HCEC 1CT (cell line): ENCODE measurements at places on chromosomes 12 and 14.

- peak; percentile 79 for DNase-seq
Measured at GRCh38 chr14:93269341-93270068, 62.4 kb downstream of the UBR7 start.

DNA sequence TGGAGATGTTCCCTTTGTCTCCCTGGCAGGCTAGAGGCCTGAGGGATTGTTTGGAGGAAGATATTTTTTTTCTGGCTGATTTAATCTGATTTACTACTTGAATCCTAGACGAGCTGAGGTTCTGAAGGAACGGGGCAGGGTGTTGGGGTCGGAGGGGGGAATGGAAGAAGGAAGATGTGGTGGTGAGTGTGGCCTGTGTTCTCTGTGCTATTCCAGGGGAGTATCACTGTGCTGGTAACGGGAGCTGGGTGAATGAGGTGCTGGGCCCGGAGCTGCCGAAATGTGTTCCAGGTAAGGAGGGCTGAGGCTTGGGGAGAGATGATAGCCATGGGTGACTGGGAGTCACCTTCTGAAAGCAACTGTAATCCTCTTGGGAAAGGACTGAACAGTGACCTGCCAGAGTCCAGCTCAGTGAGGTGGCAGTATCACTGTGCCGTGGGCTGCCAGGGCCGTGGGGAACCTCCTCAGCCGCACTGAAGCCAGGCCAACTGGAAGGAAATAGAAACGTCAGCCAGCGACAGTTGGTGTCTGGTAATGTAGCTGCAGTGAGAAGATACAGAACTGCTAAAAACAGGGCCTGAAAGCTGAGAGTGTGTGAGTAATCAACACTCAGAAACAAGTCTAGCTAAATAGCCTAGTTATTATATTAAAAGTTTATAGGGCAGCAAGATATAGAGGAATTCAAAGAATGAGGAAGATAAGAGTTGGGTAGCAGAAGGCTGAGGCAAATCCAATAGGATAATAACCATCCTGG lies 7.9 kb downstream of the C1S start:
- DNase-seq = no peak

- no peak for DNase-seq
Measured at GRCh38 chr12:64583771-64584421, 26.4 kb upstream of the RASSF3 start.

DNA sequence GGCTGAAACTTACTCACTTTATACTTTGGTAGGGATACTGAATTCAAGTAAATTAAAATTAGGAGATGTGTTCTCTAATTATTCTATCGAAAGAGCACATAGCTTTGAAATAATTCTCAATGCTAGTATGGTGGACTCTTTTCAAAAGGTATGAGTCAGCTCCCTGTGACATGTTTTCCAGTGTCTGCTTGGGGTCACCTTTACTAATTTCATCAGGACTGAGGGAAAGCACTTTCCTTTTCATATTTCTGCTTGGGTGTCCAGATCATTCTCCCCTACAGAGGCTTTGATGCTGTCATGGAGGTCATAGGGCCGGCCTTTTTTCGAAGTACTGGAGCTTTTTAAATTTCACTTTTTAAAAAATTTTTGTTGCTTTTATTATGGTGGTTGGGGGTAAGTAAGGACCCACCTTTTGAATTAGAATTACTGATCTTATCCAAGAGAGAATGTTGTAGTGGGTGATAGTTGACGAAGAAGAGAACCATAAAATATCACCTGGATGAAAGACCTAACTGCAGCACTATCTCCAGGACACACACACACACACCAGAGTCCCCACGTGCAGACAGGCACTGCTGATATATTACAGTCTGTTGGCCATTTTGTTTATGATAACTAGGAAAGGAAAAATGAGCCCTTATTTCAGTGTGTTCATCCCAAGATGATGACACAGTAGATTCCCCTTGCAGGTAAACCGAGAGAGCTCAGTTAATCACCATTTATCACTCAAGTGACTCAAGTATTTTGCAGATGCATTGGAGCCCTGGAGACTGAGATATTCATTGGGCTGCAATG lies 558.6 kb downstream of the DIO2 start:
- DNase-seq = no peak

DNA sequence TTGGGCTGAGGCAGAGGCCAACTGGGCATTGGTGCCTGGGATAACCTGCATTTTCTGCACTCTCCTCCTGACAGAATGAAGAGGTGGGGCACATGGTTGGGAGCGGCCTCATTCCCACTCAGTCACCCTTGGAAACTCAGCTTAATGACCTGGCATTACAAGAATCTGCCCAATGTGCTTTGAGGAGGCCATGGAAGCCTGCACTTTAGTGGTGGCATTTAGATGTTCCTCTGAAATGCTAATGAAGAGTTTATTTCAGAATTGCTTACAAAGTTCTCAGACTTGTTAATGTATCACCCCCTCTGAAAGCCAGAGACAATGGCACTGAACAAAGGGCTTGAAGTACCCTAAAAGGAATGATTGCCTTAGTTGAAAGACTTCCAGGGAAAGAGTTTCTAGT lies 71.4 kb upstream of the PARP11 start:
- no peak for DNase-seq

GRCh38 chr14:105487449-105487985 lies 831 bp downstream of the CRIP1 start:
- no peak for DNase-seq

DNA sequence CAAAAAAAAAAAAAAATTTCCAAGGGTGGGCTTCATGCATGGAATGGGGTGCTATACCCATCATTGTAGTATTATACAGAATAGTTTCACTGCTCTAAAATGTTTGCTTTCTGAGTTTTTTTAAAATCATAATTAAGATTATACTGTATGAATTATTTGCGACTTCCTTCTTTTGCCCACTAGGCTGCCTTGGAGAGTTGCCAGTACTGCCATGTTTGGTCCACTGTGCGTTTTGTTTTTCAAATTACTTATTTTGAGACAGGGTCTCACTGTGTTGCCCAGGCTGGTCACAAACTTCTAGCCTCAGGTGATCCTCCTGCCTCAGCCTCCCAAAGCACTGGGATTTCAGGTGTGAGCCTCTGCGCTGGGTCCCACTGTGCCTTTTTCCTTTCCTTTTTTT lies 19.9 kb downstream of the PLBD2 start:
- no peak for DNase-seq

- peak; percentile 54 for DNase-seq
Measured at GRCh38 chr14:64841121-64841651, 38.5 kb downstream of the SPTB start.

- no peak for DNase-seq
Measured at GRCh38 chr12:113134071-113134470, 1.5 kb downstream of the RASAL1 start.

GRCh38 chr14:98607341-98607910 lies 664.6 kb downstream of the BCL11B start:
- DNase-seq = no peak

DNA sequence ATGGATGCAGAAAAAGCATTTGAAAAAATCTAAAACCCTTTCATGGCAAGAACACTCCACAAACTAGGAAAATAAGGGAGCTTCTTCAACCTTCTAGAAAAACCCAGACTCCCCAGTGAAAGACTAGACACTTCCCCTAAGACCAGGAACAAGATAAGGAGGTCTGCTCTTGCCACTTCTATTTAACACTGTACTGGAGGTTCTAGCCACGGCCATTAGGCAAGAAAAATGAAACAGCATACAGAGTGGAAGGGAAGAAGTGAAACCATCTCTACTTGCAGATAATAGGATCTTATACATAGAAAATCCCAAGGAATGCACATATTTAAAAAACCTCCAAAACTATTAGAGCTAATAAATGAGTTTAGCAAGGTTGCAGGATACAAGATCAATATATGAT lies 42.3 kb downstream of the CHGA start:
- no peak for DNase-seq

- peak; percentile 79 for DNase-seq
Measured at GRCh38 chr12:27635349-27635972, 60.8 kb upstream of the REP15 start.

- no peak for DNase-seq
Measured at GRCh38 chr12:88448337-88448915, 131.8 kb downstream of the KITLG start.

DNA sequence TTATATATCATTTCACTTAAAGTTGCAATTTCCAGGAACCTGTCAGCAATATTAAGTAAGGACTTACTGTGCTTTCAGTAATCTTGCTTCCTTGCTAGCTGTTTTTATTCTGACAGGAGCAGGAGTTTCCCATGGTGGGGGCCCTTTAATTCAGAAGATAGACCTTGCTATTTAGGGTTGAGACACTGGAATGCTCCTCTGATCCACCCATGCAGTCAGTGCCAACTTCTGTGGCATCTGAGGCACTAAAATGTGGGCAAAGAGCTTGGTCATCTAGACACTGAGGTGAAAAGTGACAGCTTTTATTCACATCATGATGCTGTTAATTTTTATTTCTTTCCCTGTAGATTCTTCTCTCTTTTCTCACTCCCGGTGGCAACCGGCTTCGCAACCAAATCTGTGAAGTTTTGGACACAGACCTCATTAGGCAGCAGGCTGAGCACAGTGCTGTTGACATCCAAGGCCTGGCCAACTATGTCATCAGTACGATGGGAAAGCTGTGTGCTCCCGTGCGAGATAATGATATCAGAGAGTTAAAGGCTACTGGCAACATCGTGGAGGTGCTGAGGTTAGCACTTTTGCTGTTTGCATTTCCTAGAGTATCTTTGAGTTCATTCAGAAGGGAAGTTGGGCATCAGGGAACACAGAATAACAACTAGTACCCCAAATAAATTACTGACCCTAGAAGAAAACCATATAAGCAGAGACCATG lies 18.8 kb downstream of the TCP11L2 start:
- no peak for DNase-seq

- DNase-seq = no peak
Measured at GRCh38 chr12:59182191-59182590, 261.9 kb upstream of the LRIG3 start.

- DNase-seq = no peak
Measured at GRCh38 chr12:39401459-39401858, 41.5 kb downstream of the KIF21A start.

- DNase-seq = no peak
Measured at GRCh38 chr12:4809013-4809448, 88.8 kb downstream of the GALNT8 start.

- DNase-seq = peak; percentile 84
Measured at GRCh38 chr14:58663494-58664111, 25.8 kb downstream of the DACT1 start.

- DNase-seq = peak; percentile 63
Measured at GRCh38 chr12:104578453-104578852, 121.7 kb downstream of the CHST11 start.

- DNase-seq = no peak
Measured at GRCh38 chr14:38999949-39000348, 103.1 kb downstream of the SEC23A start.

- no peak for DNase-seq
Measured at GRCh38 chr12:68367903-68368302, 35.7 kb upstream of the MDM1 start.

GRCh38 chr12:65965358-65965757 lies 141.1 kb downstream of the HMGA2 start:
- DNase-seq = peak; percentile 63

DNA sequence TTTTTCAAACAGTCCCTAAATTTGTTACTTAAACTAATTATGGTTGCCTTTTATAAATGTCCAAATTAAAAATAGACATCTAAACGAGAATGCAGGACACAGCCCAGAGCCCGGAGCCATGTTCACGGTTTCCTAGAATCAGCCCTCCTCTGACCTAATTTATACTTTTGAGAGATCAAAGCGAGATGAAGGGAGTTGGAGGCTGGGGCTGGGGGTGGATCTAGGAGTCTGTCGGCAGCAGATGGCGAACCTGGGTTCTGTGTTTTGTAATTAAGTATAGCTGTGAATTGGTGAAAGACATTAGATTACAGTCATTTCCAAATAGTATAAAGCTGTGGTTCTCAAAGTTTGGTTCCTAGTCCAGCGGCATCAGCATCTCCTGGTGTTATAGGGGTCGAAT lies 210.1 kb downstream of the SLC41A2 start:
- no peak for DNase-seq

- peak; percentile 17 for DNase-seq
Measured at GRCh38 chr14:104665114-104665656, 24.2 kb upstream of the INF2 start.

- DNase-seq = no peak
Measured at GRCh38 chr12:45658020-45658419, 71.5 kb upstream of the ARID2 start.

- peak; percentile 51 for DNase-seq
Measured at GRCh38 chr14:89430391-89431236, 13.6 kb upstream of the FOXN3 start.

GRCh38 chr12:15423629-15424028 lies 101.3 kb downstream of the PTPRO start:
- peak; percentile 83 for DNase-seq

DNA sequence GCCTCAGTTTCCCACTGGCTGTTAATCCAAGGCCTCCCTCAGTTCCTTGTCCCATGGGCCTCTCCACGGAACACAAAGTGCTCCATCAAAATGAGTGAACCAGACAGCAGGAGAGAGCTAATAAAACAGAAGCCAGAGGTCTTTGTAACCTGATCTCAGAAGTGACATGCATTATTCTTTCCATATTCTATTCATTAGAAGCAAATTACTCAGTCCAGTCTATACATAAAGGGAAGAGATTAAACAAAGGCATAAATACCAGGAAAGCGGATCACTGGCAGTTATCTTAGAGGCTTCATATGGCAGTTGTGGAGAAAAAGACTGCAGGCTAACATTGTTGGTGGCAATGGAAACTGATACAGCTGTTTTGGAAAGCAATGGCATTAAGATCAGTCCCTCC lies 170.6 kb upstream of the GARIN6 start:
- no peak for DNase-seq

GRCh38 chr14:22597771-22598098 lies 365 bp upstream of the ABHD4 start:
- DNase-seq = no peak

DNA sequence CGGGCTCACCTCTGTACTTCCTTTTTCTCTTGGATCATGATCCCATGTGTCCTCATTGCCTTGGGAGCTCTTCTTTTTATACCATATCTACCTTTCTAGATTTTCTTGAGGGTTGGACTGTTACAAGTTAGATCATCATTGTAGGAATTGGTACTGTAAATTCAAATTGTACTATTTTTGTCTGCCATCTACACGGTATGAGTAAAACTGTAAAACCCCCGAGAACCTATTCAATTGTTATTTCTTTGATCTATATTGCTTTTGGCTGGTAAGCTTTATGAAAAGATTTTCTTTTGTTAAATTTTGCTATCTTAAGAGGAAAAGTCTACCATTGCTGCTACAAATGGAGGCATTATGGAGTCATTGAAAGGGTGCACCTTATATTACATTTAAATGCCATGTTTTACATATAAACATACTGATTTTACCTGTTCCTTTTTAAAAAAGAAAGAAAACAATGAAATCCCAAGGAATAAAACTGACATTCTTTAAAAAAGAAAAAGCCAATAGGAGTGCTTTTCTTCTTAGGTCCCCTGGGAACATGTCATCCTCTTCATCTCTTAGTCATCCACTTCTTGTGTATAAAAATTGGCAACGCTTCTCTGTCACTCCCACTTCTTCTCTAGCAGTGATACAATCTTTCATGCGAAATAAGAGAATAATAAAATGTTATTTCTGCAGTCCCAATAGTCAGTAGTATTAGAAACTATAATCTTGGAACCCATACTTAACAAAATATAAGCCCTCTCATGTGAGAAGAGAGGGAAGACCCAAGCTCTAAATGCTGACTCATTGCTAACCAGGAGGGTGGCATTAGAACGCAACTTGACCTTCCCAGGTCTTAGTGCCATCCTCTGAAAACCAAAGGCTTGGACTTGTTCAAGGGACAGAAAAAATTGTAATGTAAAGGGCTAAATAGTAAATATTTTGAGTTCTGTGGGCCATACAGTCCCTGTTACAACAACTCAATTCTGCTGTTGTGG lies 20.4 kb downstream of the RGS6 start:
- no peak for DNase-seq

GRCh38 chr12:103387385-103387784 lies 108.4 kb downstream of the C12orf42 start:
- no peak for DNase-seq
